ENCODE measurements at places on chromosomes 16 and 17.
A peak's percentile ranks its signal among the peaks of the same experiment; 100 is the strongest.

DNA sequence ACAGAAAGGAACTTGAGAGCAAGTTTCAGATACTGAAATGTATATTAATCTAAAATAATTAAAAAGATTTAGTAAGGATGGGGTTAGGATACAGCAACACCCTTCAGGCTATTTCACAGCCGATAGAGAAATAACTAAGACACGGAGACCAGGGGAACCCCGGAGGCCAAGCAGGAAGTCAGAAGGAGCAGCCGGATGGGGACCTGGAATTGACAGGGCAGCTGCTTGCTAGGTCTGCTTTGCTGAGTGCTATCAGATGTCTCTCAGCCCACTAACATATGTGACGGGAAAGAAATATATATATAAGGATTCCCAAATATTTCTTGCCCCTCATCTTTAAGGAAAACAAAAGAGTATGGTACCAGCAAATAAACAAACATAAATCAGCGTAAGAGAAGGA is 154.1 kb upstream of the CDH5 start:
- no peak for DNase-seq

DNA sequence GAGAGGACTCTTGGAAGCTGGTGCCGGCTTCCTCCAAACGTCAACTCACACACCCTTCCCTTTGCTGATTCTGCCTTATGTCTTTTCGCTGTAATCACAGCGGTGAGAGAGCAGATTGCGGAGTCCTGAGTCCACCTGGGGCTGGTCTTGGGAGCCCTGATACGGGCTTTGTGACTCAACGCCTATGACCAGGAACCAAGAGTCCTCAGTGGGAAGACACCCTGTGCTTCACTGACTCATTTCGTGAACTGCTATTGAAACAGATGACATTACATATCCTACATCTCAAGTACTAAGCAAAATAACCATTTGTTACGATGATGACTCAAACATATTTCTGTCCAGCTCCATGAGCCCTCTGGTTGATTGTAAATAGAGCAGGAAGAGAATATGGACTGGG is 90.7 kb upstream of the CREBBP start:
- DNase-seq, result no peak

DNA sequence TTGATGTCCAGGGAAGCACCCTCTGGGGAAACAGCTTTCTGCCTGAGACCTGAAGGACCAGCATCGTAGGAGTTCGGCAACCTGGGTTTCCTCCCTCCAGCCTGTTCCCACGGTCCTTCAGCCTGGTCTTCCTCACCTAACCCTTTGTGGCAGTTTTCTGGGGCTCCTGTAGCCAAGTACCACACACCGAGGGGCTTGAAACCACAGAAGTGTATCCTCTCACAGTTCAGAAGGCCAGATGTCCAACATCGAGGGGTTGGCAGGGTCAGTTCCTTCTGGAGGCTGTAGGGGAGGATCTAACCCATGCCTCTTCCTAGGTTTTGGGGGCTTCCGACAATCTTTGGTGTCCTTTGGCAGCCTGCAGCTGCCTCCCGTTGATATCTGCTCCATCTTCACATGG is 381.0 kb upstream of the TNRC6C start:
- no peak for DNase-seq

- no peak for DNase-seq
Measured at GRCh38 chr17:8074554-8074953, 13.0 kb downstream of the ALOX12B start.

DNA sequence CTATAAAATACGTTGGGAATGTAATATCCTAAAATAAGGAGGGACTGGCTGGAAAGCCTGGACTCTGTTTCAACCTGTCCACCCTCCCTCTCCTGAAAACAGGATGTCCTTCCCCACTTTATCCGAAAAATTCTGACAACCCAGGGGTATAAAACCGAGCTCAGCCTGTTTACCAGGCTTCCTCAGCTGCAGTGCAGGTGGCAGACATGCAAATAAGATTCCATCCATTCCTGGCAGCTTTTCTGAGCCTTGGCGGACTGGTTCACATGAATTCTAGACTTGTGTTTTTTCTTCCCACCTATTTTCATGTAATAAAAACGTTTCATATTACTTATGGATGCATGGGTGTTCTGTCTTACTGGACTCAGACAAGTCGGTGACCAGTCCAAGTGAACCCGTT is 479.3 kb downstream of the KCNJ18 start:
- DNase-seq, result no peak

DNA sequence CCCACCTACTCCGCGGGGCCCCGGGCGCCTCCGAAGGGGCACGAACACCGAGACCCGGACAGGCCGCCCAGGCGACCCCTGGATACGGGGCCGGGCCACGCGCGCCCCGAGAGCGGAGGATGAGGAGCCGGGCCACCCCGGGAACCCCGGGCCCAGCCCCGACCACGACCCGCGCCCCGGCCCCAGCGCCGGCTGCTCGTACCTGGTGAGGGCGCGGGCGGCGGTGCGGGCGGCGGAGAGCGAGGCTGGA is 192 bp downstream of the FASN start:
- DNase-seq, result no peak

- DNase-seq, result peak; percentile 67
Measured at GRCh38 chr16:610513-611381, 20.0 kb upstream of the WFIKKN1 start.

GRCh38 chr16:4327386-4328045 is 11.6 kb downstream of the GLIS2 start:
- DNase-seq, result no peak

DNA sequence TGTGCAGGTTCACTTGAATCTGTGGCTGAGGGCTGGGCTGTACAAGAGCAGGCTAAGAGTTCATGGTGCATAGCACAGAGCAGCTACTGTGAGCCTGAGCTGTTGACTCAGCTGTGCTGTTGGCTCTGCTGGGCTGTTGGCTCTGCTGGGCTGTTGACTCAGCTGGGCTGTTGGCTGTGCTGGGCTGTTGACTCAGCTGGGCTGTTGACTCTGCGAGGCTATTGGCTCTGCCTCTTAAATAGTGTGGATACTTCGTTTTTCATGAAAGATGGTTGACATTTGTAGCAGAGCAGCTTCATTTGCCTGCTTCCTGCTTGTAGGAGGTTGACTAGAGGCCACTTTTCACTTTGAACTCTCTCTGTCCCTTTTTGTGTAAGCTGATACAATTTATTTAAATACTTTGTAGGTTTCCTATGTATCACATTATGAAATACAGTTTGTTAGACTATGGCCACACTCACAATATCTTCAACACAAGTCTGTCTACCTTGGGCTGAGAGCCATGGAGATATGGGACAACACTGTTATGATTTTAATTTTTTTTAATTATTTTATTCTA is 40.3 kb upstream of the CCNF start:
- DNase-seq, result no peak

DNA sequence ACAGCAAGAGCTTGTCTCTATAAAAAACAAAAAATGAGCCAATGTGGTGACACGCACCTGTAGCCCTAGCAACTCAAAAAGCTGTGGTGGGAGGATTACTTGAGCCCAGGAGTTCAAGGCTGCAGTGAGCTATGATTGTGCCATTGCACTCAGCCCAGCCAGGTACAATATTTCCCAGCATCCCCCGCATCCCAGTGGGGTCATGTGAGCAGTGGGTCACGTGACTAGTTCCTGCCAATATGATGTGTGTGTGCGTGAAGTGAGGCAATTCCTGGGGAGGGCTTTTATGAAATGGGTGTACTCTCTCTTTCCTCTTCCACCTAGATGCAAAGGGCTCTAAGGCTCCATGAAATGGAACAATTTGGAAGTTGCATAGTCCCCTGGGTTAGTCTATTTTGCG is 81.3 kb downstream of the GSG1L start:
- no peak for DNase-seq
